Effector memory CD4-positive, alpha-beta T cell (primary cell): ENCODE measurements at places on chromosomes 6 and 20.

DNA sequence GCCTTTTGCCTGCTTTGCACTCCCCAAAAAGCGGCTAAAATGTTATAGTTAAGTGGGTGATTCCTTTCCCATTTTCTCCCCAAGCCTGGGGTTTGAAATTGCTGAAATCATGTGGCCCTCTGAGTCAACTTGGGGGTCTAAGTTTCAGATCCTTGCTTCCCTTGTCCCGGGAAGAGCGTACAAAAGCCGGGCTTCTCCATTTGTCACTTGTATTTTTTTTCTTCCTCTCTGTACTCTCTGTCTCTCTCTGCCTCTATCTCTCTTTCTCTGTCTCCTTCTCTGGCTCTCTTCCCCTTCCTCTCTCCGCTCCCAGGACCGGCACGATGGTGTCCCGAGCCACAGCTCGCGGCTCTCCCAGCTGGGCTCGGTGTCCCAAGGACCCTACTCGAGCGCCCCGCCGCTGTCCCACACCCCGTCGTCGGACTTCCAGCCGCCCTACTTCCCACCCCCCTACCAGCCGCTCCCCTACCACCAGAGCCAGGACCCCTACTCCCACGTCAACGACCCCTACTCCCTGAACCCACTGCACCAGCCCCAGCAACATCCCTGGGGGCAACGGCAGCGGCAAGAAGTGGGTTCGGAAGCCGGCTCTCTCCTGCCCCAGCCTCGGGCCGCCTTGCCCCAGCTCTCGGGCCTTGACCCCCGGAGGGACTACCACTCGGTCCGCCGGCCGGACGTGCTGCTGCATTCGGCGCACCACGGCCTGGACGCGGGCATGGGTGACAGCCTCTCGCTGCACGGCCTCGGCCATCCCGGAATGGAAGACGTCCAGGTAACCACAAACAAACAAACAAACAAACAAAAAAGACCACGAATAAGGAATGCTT is 4.6 kb downstream of the TFAP2B start:
- H3K27me3 ChIP-seq: peaks cover 24% of the 10 kb centered on the region
- no peak overlapping the region for H3K4me3 ChIP-seq
- H3K27ac ChIP-seq: no peak overlapping the region
- H3K4me1 ChIP-seq: no peaks in the 10 kb centered on the region

DNA sequence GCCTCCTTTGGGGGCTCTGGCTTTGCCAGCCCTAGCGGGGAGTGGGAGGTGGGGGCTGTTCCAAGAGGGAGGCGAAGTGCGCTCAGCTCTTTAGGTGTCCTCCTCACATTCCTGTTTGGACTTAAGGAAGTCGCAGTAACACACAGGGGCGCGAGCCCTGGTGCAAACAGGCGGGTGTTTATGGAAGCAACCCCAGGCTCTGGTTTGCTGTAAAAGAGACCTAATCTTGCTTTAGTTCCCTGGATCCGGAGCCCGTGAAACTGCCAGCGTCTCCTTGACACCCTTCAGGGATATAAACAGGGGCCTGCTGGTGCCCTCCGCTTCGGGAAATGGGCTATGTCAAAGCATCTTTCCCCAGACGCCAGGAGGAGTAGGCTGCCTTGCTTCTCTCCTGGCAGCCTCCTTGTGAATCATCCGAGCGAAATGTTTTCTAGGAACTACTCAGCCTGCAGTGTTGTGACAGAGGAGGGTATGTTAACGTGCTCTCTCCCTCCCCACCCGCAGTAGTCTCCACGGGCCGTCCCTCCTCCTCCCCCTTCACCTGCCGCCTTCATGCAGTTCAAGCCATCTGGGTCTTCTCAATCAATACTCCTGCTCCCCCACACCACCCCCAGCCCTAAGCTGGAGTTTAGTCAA is 168.0 kb upstream of the LRFN2 start:
- H3K4me1 ChIP-seq: no peaks in the 10 kb centered on the region
- DNase-seq: no peak
- no peak overlapping the region for H3K27ac ChIP-seq
- no peak overlapping the region for H3K4me3 ChIP-seq
- no peaks in the 10 kb centered on the region for H3K36me3 ChIP-seq

GRCh38 chr6:45170309-45170708 is 157.8 kb upstream of the RUNX2 start:
- no peak overlapping the region for H3K4me3 ChIP-seq
- DNase-seq: no peak
- H3K27ac ChIP-seq: no peak overlapping the region
- H3K27me3 ChIP-seq: no peaks in the 10 kb centered on the region

DNA sequence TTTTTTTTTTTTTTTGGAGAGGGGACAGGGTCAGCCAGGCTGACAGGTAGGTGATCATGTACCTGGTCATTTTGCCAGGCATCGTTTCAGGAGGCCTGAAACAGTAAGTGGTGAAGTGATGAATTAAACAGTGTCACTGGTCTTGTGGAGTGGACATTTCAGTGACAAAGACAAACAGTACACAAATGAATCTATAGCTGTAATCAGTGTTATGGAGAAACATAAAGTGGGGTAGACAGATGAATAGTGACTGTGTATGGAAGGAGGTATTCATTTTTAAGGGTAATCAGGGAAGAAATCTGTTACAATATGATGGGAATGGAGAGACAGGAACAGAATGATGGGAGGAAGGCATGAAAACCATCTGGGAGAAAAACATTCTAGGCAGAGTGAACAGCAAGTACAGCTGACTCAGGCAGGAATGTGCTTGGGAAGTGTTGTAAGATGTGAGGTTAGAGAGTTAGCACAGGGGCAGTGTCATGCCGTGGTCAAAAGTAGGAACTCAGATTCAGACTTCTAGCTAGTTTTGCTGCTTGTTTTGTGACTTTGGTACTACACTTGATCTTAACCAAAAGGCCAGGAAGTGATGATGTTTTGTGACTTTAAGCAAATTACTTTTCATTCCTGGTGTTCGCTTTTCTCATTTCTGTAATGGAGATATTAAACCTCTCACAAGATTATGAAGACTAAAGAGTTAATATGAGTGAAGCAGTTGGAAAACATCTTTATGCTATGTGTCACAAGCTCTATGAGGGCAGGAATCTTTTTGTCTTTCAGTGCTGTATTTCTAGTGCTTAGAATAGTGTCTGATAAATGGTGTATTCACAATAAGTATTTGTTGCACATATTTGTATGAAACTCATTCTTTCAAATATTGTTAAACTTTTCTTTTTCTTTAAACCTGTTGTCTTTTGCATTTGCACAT is 43.4 kb downstream of the QKI start:
- DNase-seq: no peak
- H3K36me3 ChIP-seq: no peaks in the 10 kb centered on the region
- H3K4me3 ChIP-seq: no peak overlapping the region
- H3K4me1 ChIP-seq: peaks cover 19% of the 10 kb centered on the region
